ENCODE measurements at places on chromosomes 7 and 10. TPM values are rescaled to one million over a fixed set of nuclear protein-coding genes. Genes with fewer than 3 reads are reported as not detected.

PLXDC2 gene
- 0.16 TPM for total RNA-seq

PTPRZ1 gene
- 0.05 TPM for total RNA-seq

ZNF25 gene
- total RNA-seq = 2.9 TPM

NCAPG2 gene
- 26.2 TPM for total RNA-seq

NPSR1 gene
- not detected for total RNA-seq

GIMAP4 gene
- 11.1 TPM for total RNA-seq

COL13A1 gene
- total RNA-seq = not detected

HTR5A gene
- total RNA-seq = not detected

SFRP4 gene
- not detected for total RNA-seq

EIF5AL1 gene
- 0.49 TPM for total RNA-seq

SPDYE9 gene
- total RNA-seq = not detected

ZNF248 gene
- 3.6 TPM for total RNA-seq

Data from activated T-cell treated with anti-CD3 and anti-CD28 coated beads, Interleukin-2, amount 50 U/mL, for 4 hours (primary cell).